ENCODE measurements at places on chromosomes 11 and 22.

DNA sequence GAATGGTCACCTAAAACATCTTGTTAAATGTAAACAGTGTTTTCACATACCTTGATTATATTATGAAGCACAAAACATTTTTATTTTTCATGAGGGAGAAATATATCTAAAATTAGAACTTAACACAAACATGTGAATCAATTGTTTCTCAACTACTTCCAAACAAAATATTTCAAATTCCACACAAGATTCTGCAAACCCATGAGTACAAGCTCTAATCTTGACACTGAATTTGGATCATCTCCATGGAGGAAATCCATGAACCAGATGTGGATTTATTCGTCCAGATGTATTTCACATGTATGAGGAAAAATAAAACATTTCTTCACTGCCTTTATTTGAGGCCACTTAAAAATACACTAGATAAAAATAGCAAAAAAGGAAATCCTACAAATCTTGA is 184.2 kb downstream of the SBF2 start:
- DNase-seq, result no peak

GRCh38 chr11:131767421-131767820 is 397.0 kb downstream of the NTM start:
- no peak for DNase-seq

DNA sequence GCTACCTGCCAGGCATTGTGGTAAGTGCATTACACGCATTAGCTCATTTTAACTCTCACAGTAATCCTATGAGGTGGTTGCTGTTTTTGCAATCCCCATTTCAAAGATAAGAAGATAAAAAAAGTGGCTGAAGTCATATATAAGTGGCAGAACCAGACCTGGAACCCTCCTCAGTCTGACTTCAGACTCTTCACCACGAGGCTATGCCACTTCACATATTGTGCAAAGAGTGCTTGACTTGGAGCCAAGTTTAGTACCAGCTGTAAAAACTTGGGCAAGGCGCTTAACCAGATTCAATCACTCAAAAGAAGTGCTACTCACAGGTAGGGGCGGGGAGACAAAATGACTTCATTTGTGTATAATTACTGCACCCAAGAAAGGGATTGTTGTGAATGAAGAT is 15.3 kb downstream of the BPIFC start:
- no peak for DNase-seq

GRCh38 chr11:71120471-71120896 is 131.9 kb downstream of the SHANK2 start:
- no peak for DNase-seq

- no peak for DNase-seq
Measured at GRCh38 chr11:40291329-40291728, 1168.1 kb downstream of the LRRC4C start.

- DNase-seq, result no peak
Measured at GRCh38 chr22:47835726-47836125, 1073.3 kb downstream of the TBC1D22A start.

Data from Kasumi-1 (cell line).